ENCODE measurements at places on chromosomes 3 and 15.

GRCh38 chr3:81643721-81644120, 117.7 kb downstream of the GBE1 start:
- DNase-seq: no peak

DNA sequence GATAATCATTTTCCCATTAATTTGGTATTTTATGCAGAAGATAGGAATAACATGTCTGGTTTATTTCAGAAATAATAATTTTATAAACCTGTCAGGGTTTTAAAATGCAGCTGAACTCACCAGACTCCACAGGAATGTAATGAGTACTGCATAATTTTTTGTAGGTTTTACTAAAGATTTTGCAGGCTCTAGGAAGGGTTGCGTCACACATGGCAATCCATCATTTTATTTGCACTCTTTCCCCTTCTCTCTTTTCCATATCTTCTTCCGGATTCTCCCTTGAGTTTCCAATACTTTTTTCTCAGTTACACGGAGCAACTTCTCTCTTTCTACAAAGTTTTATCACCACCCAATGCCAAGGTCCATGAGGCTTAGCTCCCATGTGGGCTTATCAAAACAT, 234.7 kb downstream of the NFKBIZ start:
- no peak for DNase-seq

GRCh38 chr3:129971351-129972052, 3.0 kb upstream of the TRH start:
- DNase-seq: no peak

DNA sequence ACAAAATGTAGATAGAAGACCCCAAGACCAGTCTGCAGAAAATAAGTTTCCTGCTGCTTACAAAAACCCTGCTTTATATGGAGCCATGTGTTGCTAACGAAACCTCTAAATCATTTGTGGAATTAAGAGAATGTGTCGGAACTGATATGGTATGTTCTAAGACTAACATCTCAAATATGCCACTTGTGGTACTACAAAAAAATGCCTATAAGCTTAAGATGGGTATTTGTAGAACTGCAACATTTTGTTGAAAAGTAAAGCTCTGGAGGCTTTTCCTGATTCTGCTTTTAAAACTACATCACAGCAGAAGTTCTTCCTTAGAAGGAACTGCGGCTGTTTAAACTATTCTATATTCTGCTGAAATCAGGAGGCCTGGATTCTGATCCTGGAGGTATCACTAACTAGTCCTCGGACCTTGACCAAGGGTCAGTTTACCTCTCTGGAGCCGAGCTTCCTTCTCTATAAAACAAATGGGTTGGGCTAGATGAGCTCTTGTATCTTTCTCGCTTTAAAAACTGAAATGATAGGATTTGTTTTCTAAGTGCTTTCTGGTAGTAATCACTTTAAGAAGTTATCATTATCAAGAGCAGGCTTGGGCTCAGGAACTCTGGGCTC, 74.9 kb downstream of the RAD18 start:
- no peak for DNase-seq

DNA sequence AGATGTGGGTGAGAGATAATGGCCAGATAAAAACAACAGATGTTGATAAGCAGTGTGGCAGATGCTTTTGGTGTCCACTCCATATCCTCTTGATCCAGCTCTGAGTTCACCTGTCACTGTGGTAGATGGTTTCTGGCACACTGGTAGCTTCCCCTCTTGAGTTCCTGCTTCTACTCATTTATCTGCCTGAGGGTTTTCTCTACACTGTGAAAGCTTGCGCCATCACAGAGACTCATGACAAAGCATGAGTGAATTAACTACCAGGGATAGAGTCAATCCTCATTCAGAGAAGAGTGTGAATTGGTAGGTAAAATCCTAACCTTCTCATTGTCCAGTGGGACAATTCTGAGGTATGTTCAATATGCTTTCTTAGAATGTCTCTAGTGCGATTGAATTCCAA, 50.0 kb upstream of the ARHGEF26 start:
- no peak for DNase-seq

- DNase-seq: no peak
Measured at GRCh38 chr3:140521751-140522445, 156.0 kb upstream of the TRIM42 start.

GRCh38 chr3:46887980-46888494, 10.5 kb downstream of the PTH1R start:
- DNase-seq: no peak

GRCh38 chr3:34198309-34198708, 399.9 kb downstream of the PDCD6IP start:
- no peak for DNase-seq

- no peak for DNase-seq
Measured at GRCh38 chr15:89075101-89075640, 13.1 kb upstream of the ABHD2 start.

DNA sequence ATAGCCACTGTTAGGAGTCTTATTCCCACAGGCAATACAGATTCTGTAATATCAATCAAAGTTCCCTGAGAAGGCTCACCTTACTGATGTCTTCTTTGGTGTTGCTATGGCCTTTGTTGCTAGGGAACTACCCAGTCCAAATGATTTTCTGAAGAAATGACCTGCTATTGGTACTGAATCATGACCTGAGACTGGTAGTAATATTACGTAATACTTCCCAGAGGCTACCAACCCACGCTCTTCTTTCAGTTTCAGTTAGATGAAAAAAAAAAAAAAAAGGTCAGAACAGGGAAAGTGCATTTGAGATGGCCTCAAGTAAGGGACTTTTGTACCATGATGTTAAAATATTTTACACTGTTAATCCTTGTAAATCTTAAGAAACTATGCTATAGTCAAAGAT, 1092.5 kb upstream of the EPHA6 start:
- DNase-seq: no peak

GRCh38 chr15:63288778-63289378, 11.5 kb downstream of the APH1B start:
- no peak for DNase-seq

DNA sequence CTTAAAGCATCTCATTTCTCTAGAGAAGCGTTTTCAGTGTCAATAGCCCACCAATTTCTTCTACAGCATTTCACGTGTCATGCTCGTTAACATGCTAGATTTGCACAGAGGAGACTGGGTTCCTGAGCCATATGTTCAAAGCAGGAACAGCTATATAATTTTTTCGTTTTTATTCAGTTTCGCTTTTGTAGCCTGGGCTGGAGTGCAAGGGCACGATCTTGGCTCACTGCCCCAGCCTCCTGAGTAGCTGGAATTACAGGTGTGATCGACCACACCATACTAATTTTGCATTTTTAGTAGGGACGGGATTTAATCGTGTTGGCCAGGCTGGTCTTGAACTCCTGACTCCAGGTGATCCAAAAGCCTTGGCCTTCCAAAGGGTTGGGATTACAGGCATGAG, 6.6 kb upstream of the SLMAP start:
- DNase-seq: no peak

GRCh38 chr3:59212128-59212779, 162.4 kb upstream of the CFAP20DC start:
- DNase-seq: peak; percentile 1

GRCh38 chr3:69181592-69182211, 59.3 kb upstream of the LMOD3 start:
- peak; percentile 36 for DNase-seq

GRCh38 chr3:144369129-144369879, 397.7 kb downstream of the DIPK2A start:
- no peak for DNase-seq
